ENCODE measurements at places on chromosomes 1 and 21.

DNA sequence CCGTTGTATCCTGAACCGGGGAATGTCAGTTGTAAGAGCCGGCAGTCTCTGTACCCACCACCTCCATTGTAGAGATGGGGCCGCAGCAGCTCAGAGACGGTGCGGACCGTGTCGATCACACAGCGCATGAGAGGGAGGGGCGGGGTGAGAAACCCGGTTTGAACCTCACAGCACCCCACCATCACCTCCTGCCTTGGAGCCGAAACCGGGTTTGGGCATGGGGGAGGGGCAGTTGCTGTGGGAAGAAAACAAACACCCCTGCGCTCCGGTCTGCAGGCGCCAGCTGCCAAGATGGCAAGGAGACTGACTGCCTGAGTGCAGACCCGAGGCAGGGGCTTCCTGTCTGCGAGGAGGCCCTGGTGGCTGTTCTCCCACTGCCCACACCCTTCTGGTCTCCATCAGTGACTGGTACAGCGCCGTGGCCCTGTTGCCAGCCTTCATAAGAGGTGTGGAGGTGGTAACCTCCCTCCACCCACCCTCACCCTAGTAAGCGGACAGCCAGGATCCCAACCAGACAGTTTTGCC is 69.2 kb upstream of the SSBP3 start:
- DNase-seq, result peak; percentile 80

DNA sequence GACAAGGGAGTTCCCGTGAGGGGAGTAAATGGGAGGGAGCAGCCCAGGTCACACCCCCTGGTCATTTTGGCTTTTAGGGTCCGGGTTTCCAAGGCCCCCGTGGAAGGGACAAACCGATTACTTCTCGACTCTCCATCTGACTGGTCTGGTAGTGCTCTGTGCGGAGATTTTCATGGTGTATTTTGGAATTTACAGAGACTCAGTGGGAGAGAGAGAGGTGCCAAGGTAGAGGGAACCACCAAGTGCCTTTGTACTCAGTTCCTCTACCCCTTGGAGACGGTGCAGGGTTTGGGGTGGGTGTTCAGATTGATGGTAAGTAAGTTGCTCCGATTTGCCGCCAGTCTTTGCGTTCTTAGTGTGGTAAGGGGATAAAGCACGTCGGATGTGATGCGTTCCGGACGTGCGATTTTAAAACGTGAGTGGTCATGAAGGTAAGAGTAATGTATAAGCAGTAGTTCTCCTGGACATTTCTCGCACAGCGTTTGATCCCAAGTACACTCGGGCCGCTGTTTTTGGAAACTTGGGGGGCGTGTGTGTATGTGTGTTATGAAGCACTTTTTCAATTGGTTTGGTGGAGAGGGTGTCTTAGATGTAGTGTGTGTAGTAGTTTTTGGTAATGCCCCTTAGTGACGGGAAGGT is 682 bp downstream of the SUCO start:
- peak; percentile 60 for DNase-seq

DNA sequence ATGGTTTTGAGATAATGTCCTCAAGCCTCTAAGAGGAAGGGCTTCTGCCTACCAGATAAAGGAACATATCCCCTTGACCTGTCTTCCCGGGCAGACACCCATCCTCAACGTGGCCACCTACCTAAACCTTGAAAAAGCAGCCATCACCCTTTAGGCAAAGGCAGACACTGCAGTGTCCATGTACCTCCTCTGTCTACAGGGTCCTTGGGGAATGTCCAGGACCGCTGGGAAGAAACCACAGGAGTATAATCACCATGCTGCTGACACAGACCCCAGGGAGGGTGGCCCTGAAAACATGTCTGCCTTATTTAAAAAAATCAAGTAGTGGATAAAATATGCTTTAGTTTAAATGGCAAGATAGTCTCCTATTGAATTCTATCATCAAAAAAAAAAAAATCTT is 16.6 kb downstream of the BCAR3 start:
- no peak for DNase-seq

DNA sequence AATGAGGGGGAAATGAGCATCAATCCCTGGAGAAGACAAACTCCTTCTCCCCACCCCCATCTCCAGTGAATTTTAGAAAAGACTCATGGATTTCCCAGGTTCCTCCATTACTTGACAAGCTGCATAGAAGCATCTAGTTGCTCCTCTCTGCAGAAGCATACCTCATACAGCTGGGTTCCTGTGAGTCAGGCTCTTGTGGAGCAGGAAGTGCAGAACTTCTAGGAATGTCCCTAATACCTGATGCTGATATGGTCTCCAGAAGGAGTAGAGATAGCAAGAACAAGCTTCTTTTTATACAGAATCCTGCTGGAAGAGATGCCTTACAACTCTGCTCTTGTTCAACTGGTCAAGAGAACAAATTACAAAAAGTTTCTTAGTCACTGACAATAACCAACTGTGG is 105.5 kb downstream of the TNR start:
- DNase-seq, result no peak

DNA sequence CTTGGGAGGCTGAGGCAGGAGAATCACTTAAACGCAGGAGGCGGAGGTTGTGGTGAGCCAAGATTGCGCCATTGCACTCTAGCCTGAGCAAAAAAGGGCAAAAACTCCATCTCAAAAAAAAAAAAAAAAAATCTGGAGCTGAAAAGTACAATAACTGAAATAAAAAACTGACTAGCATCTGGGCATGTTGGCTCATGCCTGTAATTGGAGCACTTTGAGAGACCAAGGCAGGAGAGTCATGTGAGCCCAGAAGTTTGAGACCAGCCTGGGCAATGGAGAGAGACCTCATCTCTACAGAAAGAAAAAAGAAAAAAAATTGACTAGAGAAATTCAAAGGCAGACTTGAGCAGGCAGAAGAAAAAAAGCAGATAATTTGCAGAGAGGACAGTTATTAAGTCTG is 18.1 kb downstream of the CLDN19 start:
- no peak for DNase-seq

DNA sequence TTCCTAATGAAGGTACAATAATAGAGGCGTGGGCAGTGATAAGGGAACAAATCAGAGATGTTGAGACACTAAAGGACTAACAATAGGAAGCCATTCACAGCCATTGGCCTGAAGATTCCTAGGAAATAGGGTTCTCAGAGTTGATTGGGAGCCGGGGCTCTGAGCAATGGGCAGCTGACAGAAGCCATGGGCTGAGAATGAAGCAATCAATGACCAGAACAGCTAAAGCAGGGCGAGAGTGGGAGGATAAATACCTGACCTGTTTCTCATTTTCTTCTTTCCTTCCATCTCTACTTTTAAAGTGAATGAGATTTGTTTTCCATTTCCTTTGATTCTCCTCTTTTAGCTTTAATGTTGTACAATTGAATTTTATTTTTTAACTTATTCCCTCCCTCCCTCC is 774.7 kb upstream of the ADGRL4 start:
- DNase-seq, result no peak

DNA sequence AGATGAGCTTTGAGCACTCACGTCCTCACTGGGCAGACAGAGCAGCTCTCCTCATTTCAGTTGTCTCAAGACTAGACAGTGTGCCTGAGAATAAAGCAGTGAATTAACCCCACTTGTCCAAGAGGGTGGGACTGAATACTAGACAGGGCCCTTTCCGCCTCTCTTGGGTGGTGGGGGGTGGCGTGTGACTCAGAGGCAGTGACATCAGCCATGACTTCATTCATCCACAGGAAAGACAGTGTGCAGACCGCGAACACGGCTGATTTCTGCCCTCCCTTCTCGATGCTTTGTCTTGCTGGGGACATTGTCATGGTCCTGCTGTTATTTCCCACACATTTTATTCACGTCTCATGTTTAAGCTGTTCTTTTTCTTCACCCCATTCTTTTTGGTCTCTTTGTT is 64.9 kb downstream of the FGGY start:
- DNase-seq, result no peak

DNA sequence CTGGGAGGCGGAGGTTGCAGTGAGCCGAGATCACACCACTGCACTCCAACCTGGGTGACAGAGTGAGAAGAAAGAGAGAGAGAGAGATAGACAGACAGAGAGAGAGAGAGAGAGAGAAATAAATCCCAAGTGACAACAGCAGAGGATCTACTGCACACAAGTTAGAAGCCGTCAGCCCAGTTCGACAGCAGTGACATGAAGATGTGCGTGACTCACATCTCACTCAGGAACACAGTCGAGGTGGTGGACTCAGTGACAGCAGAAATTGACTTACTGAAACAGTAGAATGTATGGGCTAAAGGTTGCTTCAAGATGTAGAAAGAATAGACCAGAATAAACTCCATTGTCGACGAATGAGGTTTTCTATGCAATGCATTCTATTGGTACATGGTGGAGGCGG is 77.0 kb upstream of the KRTAP19-8 start:
- DNase-seq, result no peak

- DNase-seq, result peak; percentile 84
Measured at GRCh38 chr1:38000529-38001455, 4.5 kb downstream of the FHL3 start.

- no peak for DNase-seq
Measured at GRCh38 chr1:77950873-77951272, 28.0 kb downstream of the FUBP1 start.

GRCh38 chr1:27940297-27940696 is 5.5 kb downstream of the SMPDL3B start:
- no peak for DNase-seq

GRCh38 chr1:72018562-72018961 is 263.8 kb downstream of the NEGR1 start:
- no peak for DNase-seq

DNA sequence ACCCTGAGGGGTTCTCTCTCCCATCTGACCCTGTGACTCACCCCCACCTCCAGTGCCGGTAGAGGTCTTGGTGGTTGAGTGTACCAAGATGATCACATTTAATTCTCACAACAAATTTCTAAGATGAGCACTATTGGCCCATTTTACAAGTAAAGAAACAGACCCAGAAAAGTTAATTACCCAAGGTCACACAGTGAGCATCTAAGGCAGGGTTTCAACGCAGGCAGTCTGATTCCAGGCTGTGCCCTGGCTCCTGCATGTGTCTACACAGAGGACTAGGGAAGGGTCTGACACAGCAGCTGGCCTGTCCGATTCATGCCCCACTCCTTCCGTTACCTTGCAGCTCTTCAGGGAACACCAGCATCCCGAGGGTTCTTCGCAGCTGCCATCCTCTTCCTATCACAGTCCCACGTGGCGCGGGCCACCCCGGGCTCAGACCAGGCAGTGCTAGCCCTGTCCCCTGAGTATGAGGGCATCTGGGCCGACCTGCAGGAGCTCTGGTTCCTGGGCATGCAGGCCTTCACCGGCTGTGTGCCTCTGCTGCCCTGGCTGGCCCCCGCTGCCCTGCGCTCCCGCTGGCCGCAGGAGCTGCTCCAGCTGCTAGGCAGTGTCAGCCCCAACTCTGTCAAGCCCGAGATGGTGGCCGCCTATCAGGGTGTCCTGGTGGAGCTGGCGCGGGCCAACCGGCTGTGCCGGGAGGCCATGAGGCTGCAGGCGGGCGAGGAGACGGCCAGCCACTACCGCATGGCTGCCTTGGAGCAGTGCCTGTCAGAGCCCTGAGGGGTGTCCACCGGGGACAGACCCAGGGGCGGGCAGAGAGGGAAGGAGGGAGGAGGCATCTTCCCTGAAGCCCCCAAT is 7.5 kb downstream of the NCDN start:
- no peak for DNase-seq

GRCh38 chr1:42923367-42924081 is 35.1 kb downstream of the SLC2A1 start:
- DNase-seq, result no peak

DNA sequence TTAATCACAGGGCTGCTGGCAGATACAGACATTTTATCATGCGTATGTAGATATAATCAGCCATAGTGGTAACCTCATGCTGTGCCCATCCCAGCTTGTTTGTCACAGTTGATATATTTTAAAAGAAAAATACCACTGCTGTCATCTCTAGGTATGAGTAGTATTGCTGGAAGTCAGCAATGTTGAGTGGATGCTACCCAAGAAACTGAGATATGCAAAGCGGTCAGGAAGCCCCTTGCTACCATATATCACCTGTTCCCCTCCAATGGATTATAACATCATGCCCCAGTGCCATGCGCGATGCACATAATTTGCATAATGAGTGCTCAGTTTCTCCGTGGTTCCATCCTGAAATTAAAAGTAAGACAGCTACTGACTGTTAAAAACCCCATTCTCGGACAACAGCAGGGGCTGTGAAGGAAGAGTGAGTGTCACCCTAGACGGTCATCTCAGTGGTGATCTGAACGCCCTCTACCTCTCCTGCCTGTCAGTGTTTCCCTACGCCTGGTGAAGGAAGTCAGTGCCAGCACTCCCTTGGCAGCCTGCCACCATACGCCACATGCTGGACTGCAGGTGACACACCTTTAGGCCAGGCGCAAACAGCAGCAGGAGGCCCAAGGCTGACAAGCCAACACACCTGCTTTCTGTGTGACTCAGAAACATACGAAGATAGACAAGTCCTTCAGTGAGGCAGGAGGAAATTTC is 2.7 kb downstream of the IL10RB start:
- DNase-seq, result peak; percentile 48

GRCh38 chr1:244311784-244312532 is 139.8 kb downstream of the ADSS2 start:
- DNase-seq, result no peak

GRCh38 chr1:84959294-84959693 is 37.6 kb downstream of the MCOLN2 start:
- DNase-seq, result no peak

GRCh38 chr21:34642211-34643075 is 26.4 kb upstream of the CLIC6 start:
- no peak for DNase-seq

GRCh38 chr1:17869815-17870214 is 114.7 kb downstream of the ACTL8 start:
- no peak for DNase-seq

DNA sequence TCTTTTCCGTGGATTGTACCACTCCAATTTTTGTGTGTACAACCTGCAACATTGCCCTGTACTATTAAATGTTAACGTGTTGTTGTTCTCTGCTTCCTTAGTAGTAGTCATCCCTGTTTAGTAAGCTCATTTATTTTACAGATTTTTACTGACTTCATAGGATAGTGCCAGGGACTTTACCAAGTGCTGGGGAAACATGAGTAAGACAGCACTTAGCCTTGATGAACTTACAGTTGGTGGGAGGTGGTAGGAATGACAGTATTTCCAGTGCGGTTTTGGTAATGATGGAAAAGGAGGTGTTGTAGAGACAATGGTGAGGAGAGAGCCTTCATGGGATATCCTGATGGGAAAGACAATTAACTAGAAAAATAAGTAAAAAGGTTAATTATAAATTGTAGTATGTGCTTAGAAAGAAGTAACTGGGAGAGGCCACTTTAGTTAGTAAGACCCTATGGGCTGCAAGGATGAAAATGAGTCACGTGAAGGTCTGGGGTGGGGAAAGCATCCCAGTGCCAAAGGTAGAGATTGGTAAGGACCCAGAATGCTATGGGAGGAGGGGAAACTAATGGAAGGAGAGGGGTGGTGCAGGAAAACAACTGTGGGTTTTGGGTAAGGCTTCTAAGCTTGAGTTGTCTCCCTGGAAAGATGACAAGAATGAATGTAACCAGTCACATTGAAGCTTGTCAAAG is 1.7 kb downstream of the RLF start:
- DNase-seq, result no peak

Data from lung (tissue), 17 donors.